Left kidney (tissue), 8 donors: ENCODE measurements at places on chromosomes 11 and 22. TPM values are rescaled to one million over a fixed set of nuclear protein-coding genes. Genes with fewer than 3 reads are reported as not detected.
A peak's percentile ranks its signal among the peaks of the same experiment; 100 is the strongest.

The CCDC81 gene
- 1.3 TPM for polyA plus RNA-seq

The AGBL2 gene
- 10.7 TPM for polyA plus RNA-seq

The QSER1 gene
- polyA plus RNA-seq = 53.6 TPM

The SCGB1A1 gene
- not detected for polyA plus RNA-seq

GRCh38 chr22:37552524-37553163 is 7.6 kb upstream of the CDC42EP1 start:
- DNase-seq = peak; percentile 90

DNA sequence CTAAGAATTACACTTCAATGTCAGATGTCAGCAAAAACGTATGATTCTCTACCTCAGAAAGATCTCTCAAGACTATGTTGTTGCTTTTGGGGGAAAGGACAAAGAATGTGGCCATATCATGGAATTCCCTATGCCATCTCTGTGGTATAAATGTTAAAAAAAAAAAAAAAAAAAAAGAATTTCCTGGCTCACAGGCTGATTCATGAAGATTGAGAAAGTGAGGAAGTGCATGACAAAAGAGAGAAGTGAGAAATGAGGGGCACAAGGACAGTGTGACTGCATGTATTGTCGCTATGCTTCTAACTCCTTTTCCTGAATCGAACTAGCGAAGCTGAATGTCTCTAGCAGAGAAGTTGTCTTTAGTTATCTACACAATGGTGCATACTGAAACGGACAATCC is 80.6 kb upstream of the CARD18 start:
- no peak for DNase-seq

- no peak for DNase-seq
These were observed 103.4 kb downstream of the PHF21B start for GRCh38 chr22:44906248-44906936.

DNA sequence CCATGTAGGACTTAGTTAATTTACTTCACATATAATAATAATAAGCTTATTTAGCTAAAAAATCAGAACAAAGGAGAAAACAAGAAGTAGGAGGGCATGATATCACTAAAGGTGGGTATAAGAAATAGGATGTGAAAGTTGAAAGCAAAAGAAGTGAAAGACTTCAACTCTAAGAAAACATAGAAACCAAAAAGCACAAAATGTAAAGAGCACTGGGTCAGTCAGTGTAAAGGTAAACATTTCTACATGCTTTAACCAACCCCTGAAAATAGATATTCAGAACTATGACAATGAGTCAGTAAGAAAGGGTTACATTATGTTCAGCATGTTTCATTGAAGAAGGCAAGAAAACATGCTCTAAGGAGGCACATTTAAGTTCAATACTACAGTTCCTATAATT is 298.8 kb downstream of the SWAP70 start:
- no peak for DNase-seq

DNA sequence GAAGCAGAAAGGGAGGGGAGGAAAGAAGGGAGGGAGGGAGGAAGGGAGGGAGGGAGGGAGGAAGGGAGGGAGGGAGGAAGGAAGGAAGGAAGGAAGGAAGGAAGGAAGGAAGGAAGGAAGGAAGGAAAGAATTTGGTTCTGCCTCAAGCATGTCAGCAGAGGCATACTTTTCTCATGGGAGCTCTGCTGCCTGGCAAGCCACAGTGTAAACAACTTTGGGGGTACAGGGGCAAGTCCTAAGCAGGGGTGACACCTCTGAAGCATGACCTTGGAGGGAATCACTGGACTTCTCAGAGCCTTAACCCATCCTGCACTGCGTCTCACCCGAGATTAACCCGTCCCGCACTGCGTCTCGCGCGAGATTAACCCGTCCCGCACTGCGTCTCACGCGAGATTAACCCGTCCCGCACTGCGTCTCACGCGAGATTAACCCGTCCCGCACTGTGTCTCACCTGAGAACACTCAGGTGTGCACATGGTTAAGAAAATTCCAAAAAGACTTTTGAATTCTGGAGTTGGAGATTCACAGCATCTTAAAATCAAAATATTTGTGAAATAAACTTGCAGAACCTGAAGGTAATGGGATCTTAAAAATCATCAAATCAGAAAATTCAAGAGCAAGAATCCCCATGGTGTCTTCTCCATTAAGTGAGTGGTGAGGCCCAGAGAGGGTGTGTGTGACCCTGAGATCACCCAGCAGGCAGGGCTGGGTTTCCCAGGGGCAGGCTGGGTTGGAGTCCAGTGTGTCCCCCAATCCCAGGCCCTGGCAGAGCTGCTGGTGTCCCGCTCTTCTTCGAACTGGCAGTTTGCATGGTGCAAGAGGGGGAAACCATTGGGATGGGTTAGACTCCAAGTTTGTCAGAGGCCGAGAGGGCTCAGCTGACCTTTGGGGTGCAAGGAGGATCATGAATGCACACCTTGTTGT is 190.4 kb downstream of the MN1 start:
- DNase-seq = no peak

DNA sequence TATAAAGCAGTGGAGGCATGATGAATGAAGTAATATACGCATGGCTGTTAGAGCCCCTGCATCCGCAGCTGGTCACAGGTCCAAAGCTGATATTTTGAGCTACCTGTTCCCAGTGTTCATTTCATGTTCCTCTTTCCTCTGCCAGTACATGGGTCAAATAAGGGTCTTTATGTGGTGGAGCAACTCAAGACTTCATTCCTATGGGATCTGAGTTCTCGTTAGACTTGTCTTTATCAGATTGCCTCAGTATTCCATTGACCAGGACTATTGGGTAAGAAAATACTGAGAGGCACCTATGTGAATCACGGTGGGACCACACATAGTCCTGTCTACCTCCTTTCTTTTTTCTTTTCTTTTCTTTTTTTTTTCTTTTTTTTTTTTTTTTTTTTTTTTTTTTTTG is 25.2 kb downstream of the NCF4 start:
- no peak for DNase-seq
